ENCODE measurements at places on chromosomes 7 and 10.

GRCh38 chr7:79949778-79950177 is 184.9 kb upstream of the GNAI1 start:
- no peak for DNase-seq

DNA sequence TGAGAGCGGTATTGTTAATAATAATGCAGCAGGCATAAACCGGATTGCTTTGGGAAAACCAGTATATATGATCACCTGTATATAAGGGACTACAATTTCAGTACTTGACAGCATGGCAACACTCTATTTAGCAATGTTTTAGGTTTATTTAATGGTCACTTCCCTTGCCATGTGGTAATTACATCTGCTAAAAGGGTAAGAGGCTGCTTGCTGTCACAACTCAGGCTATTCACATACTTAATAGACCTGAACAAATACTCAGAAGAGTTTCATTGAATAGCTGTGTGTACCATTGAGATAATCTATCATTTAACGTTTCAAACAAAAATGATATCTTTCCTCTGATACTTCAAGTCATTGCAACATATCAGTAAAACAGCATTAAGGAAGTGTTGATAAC is 90.1 kb downstream of the PCDH15 start:
- no peak for DNase-seq

GRCh38 chr7:143018931-143019330 is 8.0 kb downstream of the OR9A2 start:
- DNase-seq = no peak

GRCh38 chr10:8063128-8063908 is 8.8 kb downstream of the GATA3 start:
- DNase-seq = no peak

GRCh38 chr10:112526906-112527305 is 79.9 kb downstream of the VTI1A start:
- DNase-seq = no peak

DNA sequence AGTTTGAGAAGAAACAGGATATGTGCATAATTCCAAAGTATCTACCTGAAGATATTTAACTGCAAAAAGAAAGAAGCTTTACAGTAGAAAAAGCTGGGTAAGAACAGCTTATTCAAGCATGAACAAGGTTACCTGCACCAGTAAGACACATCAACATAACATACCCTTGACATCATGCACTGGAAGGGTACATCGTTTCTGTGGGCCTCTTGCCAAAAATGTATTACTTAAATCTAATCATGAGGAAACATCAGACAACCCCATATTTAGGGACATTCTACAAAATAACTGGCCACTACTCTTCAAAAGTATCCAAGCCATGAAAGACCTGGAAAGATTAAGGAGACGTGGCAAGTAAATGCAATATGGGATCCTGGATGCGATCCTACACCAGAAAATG is 18.9 kb downstream of the TPK1 start:
- DNase-seq = no peak

DNA sequence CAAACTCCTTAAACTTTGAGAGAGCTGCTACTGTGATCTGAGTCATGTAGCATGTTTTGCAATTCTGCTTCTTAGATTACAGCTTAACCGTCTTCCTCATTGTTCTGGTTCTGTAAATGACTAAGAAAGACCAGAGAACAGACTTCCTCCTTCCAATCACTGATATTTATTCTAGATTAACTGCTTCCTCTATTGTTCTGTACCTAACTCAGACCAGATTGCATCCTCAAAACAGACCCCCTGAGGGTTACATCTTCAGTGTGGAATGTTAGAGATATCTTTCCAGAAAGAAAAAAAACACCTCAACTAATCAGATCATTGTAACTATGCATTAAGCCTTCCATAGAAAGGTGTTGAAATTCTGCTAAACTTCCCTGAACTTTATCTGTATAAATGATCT is 5.7 kb upstream of the PIP start:
- DNase-seq = peak; percentile 26
